ENCODE measurements at places on chromosomes 4 and X.

DNA sequence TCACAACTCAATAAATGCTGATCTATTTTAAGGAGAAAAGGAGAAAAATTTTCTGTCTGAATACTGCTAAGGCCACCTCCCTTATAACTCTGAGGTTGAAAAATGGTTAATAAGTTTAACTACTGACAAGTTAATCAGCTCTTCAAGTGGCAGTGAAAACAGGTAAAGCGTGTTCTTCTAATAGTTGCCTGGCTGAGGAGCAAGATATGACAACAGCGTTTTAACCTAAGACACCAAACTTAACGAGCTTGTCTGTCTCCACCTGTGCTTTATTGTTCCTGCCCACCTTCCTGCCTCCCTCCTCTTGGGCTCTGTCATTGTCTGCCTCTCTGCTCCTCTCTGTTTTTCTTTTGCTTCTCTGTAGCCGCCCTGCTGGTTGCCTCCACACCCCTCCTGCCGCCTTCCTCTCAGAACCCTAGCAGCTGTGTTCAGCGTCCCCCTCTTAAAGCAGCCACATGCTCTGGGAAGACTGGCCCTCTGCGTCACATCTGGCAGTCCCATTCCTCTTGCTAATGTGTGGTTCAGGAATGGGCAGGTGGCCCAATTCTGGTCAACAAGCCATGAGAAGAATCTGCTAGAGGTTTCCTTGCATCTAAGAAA lies 4.3 kb upstream of the TSPAN5 start:
- DNase-seq, result no peak

GRCh38 chr4:83417566-83417965 lies 38.1 kb downstream of the HELQ start:
- DNase-seq, result no peak

GRCh38 chrX:57918750-57919436 lies 8.6 kb upstream of the ZXDA start:
- DNase-seq, result peak; percentile 42

DNA sequence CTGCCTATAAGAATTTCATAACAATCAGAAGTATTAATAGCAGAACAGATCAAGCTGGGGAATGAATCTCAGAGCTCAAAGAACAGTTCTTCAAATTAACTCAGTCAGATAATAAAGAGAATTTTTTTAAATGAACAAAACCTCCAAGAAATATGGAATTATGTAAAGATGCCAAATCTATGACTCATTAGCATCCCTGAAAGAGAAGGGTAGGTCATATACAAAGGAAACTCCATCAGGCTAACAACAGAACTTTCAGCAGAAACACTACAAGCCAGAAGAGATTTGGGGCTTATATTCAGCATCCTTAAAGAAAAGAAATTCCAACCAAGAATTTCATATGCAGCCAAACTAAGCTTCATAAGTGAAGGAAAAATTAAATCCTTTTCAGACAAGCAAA lies 28.6 kb downstream of the CBR4 start:
- no peak for DNase-seq

GRCh38 chr4:86593688-86594558 lies at the start of gene PTPN13:
PTPN13 (plus strand) TSS chr4:86594315; CDS start chr4:86635257, 40,942 bp downstream.
- DNase-seq, result peak; percentile 61

DNA sequence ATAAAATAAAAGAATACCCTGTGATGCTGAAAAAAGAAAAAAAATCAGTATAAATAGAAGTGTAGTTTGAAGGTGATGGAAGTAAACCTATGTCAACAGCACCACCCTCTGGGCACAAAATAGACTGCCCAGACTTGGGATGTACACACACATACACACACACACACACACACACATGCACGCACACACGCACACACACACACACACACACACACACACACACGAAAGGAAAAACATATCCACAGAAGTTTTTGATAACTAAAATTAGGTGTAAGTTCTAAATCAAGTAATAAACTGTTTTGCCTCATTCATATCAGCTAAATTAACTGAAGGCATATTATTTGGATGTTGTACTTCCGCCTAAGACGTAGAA lies 40.5 kb downstream of the ANXA5 start:
- DNase-seq, result peak; percentile 42

GRCh38 chrX:3428792-3429191 lies 82.3 kb upstream of the MXRA5 start:
- no peak for DNase-seq

- DNase-seq, result no peak
These were observed 39.9 kb downstream of the RELL1 start for GRCh38 chr4:37646247-37646646.

DNA sequence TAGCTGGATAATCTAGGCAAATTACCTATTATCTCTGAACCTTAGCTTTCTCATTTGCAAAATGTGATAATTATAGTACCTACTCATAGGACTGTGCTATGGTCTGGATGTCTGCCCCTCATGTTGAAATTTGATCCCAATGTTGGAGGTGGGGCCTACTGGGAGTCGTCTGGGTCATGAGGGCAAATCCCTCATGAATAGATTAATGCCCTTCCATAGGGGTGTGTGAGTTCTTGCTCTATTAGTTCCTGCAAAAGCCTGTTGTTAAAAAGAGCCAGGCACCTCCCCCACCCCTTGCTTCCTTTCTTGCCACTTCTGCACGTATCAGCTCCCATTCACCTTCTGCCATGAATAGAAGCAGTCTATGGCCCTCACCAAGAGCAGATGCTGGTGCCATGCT lies 73.9 kb downstream of the SERTM2 start:
- no peak for DNase-seq

DNA sequence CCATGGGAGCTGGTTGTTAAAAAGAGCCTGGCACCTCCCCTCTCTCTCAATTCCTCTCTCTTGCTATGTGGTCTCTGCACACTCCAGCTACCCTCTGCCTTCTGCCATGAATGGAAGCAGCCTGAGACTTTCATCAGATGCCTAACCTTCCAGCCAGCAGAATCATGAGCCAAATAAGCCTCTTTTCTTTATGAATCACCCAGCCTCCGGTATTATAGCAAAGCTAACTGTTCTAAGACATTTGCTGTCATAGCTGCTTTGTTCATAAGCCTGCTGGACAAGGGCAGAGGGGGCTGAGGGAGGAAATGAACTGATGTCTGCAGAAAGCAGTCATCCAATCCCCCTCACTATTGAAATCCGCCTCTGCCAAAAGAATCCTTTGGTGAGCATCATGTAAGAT lies 196.7 kb downstream of the ZNF330 start:
- no peak for DNase-seq

DNA sequence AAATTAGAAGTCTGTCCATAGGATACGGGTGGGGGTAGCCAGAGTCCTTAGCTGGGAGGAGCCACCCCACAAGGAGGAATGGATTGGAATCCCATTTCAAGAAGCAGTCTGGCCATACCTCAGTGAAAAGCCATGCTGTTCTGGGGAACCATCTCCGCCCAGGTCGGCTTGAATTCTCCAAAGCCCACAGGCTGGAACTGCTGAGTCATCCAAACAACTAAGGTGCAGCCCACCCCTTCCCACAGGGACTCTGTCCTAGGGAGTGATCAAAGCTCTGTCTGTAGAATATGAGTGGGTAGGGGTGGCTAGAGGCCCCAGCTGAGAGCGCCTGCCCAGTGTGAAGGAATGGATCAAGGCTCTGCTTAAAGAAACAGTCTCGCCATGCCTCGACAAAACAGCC lies 38.8 kb downstream of the ZXDA start:
- no peak for DNase-seq

GRCh38 chr4:91089178-91089577 lies 962.0 kb downstream of the CCSER1 start:
- no peak for DNase-seq

- no peak for DNase-seq
These were observed 13.6 kb downstream of the ABCG2 start for GRCh38 chr4:88144866-88145300.

GRCh38 chr4:159279084-159279483 lies 176.2 kb downstream of the RAPGEF2 start:
- DNase-seq, result no peak

DNA sequence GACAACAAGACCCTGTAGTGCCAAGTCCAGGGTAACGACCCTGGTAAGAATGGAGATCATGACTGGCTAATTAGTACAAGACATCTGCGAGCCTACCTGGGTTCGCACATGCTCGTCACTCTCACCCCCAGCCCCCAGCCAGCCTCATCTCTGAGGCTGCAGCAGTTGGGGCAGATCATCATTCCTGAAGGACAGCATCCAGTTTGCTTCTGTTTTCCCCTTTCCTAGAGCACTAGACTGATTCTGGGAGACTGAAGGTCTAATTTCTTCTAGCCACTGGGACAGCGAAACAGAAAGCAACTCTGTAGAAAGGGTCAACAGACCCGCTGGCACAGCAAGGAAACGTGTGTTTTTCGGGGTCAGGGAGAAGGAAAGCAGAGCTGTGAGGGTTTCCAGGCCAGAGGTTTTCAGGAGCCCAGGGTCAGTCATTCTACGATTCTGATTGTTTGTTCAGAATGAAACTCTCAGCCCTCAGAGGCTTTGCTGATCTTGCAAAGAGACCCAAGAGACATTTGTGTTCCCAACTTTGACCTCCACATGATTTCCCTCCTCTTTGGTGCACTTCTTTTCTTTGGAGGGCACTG lies 343.1 kb upstream of the NOCT start:
- DNase-seq, result no peak

DNA sequence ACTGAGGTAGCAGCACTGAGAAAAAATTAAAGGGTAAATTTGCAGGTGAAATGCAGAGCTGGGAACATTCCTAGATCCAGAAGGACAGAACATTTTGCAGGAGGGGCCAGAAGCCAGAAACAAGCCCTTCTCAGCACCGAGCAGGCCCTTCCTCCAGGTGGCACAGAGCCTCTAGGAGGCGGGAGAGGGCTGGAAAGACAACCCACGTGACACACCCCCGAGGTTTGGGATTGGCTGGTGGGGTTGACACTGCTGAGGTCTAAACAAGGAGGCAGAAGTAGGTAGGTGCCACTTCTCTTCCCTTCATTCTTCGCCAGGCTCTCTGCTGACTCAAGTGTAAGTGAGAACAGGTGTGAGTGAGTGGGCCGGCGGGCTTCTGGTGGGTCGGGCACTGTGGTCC lies at the start of gene PAGE4:
Gene PAGE4, plus strand, starts transcription at position 288 of the 400 bp plus-strand sequence. CDS start 1,126 bp downstream, outside the sequence.
- no peak for DNase-seq

DNA sequence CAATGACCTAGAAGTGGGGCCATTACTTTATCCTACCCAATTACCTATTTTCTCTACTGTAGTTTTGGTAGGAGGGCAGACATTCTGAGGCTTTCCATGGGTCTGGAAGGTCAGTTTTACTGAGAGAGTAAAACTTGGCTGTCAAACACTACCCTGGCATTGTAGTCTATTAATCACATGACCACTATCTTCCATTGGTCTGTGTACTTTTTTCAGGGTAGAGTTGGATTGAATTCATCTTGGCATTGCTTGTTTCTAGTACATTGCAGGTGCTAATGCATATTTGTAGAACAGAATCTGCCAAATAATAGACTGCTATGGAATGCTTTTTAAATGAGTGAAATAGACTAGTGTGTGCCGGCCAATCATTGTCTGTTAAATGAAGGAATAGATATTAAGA lies 271.9 kb downstream of the STIM2 start:
- DNase-seq, result no peak

DNA sequence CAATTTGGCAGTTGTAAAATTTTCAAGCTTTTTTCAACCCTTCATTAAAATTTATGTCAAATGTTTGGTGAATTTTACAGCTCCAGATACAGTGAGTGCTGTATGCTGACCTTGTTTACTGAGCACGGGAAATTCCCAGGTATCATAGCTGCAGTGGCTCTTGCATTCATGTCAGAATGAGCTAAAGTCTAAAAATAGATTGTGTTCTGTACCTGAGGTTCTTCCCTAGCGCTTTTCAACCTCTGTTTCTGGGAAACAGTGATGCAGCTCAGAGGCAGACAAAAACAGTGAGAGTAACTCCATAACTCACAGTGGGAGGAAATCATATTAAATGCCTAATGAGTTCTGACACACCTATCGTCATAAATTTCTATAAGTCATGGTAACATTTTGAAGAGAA lies 393.8 kb upstream of the GNPDA2 start:
- peak; percentile 54 for DNase-seq

GRCh38 chrX:34053931-34054330 lies 78.2 kb downstream of the FAM47A start:
- DNase-seq, result no peak

DNA sequence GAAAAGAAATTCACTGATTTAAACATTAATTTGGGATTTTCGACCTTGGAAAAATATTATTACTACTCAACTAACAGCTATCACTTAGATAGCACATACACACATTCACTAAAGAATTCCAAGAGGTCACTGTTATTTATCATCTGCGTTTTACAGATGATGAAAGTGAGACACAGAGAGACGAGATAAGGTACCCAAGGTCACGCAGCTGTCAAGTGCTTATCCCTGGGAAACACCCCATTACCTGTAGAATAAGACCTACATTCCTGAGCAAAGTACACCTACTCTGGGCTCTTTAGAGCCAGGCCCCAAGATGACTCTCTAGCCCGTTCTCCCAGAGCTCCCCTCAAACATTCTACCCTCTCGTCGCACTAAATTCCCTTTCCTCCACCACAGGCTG lies 48.6 kb downstream of the HAUS3 start:
- DNase-seq, result no peak

GRCh38 chrX:150958177-150958576 lies 25.0 kb upstream of the HMGB3 start:
- peak; percentile 37 for DNase-seq

GRCh38 chr4:16513876-16514275 lies 287.6 kb upstream of the TAPT1 start:
- DNase-seq, result no peak

DNA sequence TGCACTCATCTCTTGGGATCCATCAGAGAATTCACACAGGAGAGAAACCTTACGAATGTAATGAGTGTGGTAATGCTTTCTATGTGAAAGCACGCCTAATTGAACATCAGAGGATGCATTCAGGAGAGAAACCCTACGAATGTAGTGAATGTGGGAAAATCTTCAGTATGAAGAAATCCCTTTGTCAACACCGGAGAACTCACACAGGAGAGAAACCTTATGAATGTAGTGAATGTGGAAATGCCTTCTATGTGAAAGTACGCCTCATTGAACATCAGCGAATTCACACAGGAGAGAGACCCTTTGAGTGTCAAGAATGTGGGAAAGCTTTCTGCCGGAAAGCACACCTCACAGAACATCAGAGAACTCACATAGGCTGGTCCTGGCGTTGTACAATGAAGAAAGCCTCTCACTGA lies 42.8 kb downstream of the ZNF157 start:
- no peak for DNase-seq

DNA sequence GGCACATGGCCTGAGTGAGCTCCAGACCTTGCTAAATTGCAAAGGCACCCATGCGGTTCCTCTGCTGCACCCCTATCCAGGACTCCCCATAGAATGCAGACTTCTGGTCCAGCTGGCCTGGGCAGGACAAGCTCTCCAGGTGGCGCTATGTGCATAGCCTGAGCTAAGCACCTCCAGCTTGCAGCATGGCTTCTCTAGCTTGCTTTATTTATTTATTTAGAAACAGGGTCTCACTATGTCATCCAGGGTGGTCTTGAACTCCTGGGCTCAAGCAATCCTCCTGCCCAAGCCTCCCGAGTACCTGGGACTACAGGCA lies 5.5 kb upstream of the WFS1 start:
- DNase-seq, result no peak

GRCh38 chrX:69085151-69085550 lies 80.1 kb downstream of the PJA1 start:
- no peak for DNase-seq

- no peak for DNase-seq
These were observed 655.4 kb upstream of the SLIT2 start for GRCh38 chr4:19596342-19596741.
